ENCODE measurements at places on chromosomes 5 and 9.

DNA sequence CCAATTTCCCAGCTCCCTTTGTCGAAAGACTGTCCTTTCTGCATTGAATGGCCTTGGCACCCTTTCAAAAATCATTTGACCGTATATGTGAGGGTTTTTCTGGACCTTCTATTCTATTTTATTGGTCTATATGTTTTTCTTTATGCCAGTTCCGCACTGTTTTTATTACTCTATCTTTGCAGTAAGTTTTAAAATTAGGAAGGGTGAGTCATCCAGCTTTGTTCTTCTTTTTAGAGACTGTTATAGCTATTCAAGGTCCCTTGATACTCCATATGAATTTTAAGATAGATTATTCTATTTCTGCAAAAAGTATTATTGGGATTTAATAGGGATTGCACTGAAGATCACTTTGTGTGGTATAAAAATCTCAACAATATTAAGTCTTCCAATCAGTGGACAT, 44.2 kb upstream of the STARD4 start:
- DNase-seq: no peak

DNA sequence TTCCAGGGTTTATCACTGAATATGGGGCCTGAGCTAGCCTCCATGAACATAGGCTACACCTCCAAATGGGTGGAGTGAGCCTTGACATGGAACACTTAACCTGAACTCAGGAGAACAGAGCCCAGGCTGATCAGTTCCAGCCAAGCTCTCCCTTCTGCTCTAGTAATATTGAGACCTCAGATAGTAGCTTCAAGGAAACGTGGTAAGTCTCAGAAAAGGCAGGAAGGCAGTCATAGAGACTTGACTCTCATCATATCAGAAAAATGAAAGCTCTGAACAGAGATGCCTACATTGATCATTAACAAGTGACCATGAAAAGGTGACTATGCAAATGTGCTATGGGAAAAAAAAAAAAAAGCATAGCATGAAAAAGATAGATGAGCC, 40.5 kb upstream of the MYO10 start:
- no peak for DNase-seq

GRCh38 chr9:27426511-27427271, 97.4 kb upstream of the IFNK start:
- DNase-seq: no peak

GRCh38 chr9:84970432-84970831, 300.9 kb downstream of the NTRK2 start:
- DNase-seq: no peak

GRCh38 chr9:10008101-10008799, 604.6 kb downstream of the PTPRD start:
- no peak for DNase-seq

DNA sequence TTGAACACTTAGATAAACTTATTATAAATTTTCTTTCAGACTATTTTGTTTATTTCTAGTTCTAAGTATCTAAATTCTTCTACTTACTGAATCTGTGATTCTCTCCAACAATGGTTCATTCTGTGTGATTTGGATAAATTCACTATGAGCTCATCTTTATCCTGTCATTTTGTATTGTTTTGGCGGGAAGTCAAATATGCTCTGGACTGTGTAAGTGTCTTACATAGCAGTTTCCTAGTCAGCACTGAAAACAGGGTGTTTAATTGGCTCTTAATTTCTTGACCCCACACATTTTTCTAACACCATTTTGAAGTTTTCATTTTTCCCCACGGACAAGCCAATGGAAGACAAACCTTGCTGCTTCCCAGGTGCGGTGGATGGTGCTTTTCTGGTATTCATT, 207.0 kb upstream of the ACO1 start:
- no peak for DNase-seq

- DNase-seq: no peak
Measured at GRCh38 chr5:124310453-124310852, 436.0 kb downstream of the ZNF608 start.

DNA sequence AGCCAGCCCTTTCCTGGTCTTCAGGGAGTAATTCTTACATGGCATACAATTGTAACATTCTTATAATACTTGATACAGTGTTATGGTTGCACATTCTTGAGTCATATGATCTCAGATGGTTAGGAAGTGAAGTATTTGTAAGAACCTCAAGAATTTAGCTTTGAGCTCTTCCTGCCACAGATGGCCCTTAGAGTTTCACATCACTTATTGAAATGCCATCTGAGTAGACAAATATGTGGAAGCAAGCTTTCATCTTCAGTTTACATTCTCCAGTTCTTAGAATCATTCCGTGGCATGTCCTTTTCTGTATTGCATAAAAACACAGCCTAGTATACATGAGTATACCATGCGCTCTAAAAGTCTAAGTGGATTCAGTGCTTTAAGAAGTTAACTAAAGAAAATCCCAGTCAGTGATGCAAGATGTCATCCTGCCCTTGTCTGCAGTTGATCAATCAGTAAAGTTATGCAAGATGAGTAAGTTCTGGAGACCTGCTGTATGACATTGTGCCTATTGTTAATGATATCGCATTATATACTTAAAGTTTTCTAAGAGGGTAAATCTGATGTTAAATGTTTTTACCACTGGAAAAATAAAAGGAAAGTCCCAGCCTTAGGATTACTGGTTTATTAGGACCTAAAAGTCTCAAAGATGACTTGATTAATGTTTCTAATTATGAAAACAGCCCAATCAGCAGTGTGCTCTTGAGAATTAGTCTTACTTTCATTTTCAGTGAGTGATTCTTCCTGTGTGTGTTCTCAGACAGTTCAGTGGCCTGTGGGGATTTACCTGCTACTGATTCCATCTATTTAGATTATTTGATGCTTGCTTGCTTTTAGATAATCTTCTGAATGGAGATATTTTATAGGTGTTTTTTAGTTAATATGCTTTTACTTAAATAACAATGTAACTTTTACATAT, 29.4 kb downstream of the RHOBTB3 start:
- peak; percentile 96 for DNase-seq

- DNase-seq: no peak
Measured at GRCh38 chr5:38546691-38547146, 9.7 kb downstream of the LIFR start.

DNA sequence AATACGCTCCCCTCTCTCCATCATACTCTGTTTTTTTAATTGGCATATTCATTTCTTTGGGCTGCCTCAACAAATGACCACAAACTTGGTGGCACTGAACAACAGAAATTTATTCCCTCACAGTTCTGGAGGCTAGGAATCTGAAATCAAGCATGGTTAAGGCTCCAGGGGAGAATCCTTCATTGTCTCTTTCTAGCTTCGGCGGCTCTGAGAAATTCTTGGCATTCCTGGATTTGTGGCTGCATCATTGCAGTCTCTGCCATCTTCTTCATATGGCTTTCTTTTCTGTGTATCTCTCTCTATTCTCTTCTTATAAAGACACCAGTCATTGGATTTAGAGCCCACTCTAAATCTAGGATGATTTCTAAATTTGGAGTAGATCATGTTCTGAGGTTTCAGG, 10.9 kb upstream of the SLC24A2 start:
- DNase-seq: no peak

DNA sequence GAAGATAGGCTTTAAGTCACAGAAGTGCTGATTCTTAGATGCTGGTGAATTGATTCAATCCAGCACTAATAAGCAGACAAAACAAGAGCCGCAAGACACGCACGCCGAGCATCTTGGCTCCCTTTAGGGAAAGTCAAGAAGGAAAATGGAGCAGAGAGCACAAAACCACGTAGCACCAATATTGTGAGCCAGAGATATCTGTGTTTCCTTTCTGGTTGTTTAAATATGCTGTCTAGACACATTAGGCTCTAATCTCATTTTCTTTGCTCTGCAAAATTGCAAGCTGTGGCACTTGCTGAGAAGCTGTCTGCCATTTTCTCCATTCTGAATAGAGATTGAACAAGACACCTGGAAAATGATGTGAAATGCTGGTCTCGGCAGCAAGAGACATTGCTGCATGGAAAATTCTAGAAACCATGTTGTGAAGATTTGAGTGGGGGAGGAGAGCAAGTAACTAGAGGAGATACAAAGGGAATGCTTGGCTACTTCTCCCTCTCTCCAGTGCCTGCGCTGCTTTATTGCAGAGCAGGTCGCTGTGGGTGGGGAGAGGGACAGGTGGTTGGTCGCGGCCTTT, 336.3 kb downstream of the MED10 start:
- no peak for DNase-seq

DNA sequence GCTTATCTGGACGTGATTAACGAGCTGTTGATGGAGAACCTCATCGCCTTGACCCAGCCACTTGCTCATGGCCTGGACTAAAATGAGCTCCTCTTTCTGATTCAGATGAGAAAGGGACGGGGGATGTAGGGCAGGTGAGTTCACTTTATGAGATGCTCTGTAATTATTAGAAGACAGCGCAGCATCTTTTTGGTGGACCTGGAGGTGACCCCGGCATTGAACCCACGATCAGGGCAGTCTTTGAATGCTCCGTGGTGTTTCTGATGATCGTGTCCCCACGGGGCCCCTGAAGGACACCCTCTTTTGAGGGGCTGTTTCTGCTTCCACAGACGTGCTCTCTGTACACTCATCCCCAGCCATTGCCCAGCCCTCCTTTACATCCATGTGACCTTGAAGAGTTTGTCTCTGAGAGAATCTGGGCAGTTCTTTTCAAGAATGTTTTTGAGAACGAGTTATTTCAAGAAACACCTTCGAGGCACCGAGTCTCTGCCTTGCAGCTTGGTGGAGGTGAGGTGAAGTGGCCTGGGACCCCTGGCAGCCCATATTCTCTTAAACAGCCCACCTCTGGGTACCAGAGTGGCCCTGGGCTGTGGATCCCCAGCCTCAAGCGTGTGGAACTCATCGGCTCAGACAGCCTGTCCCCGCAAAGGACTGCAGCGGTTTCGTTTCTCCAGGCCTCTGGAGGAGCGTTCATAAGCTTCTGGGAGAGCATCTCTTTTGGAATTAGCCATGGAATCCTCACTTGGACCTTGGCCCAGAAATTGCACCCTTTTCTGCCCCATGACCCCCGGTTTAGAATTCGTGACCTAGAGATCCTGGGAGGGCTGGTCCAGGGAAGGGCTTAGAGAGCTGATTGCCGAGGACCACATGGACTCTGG, 50.3 kb downstream of the COL5A1 start:
- DNase-seq: no peak

GRCh38 chr5:113270086-113270485, 164.7 kb downstream of the TSSK1B start:
- no peak for DNase-seq

DNA sequence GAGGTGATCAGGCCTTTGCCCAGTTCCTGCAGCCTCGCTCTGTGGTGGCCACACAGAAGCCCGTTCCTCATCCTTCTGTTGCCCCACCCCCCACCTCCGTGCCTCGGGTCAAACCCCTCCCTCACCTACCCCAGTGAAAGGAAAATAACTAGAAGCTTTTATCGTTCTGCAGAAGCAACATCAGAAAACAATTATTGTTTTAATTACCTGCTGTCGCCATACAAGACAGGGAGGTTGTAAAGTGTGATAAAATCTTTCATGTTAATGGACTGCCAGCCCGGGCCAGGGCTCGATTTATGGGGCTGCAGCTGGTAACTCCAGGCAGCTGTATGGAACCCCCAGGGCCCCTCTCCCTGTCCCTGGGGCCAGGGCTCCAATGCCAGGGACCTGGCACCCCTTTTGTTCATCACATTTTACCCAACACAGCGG, 20.6 kb downstream of the UNC5A start:
- DNase-seq: no peak

- no peak for DNase-seq
Measured at GRCh38 chr5:120545007-120545406, 80.9 kb downstream of the PRR16 start.

GRCh38 chr5:158010831-158011230, 151.9 kb upstream of the CLINT1 start:
- no peak for DNase-seq

- no peak for DNase-seq
Measured at GRCh38 chr9:108997112-108997511, 16.2 kb downstream of the CTNNAL1 start.

- DNase-seq: no peak
Measured at GRCh38 chr5:80895523-80895922, 64.6 kb upstream of the RASGRF2 start.

- no peak for DNase-seq
Measured at GRCh38 chr9:16386007-16386826, 484.3 kb downstream of the BNC2 start.

DNA sequence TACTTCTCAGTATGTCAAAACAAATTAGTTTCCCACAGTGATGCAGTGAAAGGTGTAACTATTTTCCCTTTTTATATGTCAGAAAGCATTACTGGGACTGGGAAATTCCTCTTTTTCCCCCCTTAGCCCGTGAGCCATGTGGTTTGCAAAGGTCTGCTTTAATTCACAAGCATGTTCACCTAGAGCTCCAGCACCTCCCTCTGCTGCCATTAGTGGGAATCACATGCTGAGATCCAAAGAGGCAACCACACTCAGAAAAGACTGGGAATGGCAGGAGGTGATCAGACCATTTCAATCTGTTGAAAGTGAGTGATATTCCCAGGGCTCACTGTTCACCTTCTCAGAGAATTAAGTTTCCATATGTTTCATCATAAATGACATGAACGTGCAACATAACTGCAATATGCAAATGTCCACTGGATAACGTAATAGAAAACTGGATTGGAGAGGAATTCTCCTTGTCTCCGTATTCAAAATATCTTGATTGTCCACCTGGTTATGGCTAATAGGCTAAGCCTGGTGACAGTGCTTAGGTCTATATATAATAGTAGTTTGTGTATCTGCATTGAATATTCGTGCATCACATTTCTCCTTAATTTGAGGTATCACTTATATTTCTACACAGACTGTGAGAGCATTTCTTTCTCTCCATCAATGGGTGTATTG, 703.5 kb upstream of the WWC1 start:
- DNase-seq: peak; percentile 66

- DNase-seq: no peak
Measured at GRCh38 chr5:122705851-122706250, 69.0 kb upstream of the SNX2 start.

GRCh38 chr9:94761481-94761880, 35.0 kb downstream of the AOPEP start:
- no peak for DNase-seq

DNA sequence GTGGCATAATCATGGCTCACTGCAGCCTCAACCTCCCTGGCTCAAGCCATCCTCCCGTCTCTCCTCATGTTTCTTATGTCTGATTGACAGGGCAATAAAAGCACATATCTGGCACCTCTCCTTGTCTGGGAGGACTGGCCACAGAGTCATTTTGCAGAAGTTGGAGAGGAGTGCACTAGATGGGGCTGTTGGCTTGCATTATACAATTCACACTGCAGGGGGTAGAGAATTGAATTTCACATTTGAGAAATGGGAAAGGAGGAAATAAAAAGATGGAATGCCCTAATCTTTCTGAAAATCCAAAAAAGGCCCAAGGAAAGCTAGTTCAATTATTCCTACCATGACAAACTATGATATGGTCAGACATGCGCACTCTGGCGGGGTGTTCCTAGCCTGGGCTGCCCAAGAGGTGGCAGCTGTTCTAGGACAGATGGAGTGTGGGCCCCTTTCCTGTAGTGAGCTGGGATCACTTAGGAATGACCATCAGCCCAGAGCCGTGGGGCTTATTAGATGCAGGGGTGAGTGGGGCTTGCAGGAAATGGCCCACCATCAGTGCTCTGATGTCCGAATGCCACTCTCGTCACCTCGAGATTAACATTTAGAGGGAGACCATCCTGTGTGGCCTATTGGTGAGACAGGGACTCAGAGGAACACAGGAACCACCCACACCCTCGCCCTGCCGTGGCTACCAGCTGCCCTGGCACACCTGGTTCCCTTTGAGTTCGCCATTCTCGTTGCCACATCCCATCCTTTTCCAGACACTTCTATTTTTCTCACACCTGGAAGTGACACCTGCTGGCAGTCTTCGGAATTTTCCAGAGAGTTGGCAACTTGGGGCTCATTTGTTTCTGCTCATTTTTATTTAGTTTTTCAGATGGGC, 21.8 kb upstream of the ANKRD18A start:
- peak; percentile 21 for DNase-seq

- no peak for DNase-seq
Measured at GRCh38 chr9:123863164-123863855, 66.6 kb downstream of the DENND1A start.

Data from SW 1271 (cell line).